ENCODE measurements at places on chromosomes 1 and 21.

DNA sequence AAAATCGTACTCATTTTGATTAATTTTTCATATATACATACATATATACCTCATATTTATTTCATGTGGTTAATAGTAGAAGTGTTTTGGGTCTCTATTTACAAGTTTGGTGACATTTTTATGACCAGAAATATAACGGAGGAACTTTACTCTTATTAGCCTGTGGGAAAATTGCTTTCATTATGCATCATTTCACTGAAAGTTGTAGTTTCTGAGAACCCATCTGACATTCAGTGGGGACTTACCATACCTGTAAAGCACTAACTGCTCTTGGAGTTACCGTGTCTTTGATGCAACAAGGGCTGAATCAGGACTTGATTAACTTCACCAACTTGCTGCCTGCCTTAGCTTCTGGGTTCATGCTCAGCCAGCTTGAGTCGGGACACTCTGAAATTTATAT, 49.9 kb upstream of the ITPKB start:
- no peak for DNase-seq

DNA sequence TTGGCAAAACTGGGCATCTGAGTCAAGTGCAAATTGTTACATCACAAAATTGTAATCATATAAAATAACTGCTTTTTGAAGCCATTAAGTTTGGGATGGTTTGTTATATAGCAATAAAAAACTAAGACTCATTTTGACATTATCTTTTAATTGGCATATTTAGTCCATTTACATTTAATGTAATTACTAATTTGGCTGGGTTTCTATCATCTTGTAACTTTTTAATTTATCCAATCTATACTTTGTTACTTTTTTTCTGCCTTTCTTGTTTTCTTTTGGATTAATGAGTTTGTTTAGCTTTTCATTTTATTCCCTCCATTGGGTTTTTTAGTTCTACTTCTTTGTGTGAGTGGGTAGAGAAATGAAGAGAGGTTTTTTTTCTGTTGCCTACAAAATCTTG, 76.3 kb downstream of the DRAM2 start:
- no peak for DNase-seq

DNA sequence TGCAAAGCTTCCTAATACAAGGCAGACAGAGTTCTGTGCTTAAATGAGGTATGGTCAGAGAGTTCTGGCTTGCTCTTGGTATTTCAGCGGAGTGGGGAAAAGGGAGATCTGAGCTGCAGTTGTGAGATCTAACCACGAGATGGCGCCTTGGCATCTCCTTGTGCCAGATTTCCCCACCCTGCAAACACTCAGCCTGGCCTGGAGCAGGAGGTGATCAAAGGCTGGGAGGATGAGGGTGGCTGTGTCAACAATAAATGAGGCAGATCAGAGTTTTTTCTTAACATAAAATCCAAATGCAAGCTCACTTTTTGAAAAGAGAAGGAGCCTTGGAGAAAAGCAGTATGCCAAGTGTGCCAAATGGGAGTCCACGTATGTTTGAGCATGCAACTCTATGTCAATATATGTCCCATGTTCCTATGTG, 4.1 kb upstream of the TFAP2E start:
- DNase-seq, result no peak

DNA sequence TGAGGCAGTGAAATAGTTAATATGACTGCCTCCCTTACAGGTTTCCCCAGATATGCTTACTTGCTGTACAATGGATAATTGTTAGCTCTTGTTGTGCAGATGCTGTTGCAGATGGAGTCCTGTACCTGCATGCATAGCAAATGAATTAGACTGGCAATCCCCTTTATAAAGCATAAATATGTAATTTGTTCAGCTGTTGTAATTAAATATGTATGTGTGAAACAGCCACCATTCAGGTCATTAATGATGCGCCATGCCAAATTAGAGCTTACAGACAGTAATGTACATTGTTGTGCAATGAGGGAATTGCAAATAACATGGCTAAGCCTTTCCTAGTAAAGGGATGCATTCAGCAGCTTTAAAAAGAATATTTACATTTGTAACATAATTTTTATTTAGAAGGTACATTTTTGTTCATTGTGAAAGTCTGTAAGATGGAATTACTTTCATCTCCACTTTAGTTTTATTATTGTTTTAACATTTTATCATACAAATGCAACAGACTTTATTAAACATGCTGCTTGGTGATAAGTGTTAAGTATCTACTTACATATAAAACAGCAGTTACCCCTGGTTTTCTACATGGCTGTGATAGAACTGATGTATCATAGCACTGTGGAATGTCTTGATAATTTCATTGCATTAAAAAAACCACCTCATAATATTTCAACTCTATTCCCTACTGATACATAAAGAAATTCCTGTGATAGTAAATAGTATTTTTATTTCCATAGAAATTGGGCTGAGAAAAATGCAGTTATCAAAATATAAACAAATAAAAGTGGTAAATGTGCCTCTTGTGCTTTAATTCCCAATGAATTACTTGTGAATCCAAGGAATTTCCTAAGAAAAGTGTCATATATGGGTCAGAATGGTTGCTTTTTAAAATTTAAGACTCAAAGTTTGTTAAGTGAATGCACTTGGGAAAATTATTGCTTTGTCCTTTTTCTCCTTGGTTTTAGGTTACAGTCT, 99.0 kb downstream of the NFIA start:
- DNase-seq, result no peak

DNA sequence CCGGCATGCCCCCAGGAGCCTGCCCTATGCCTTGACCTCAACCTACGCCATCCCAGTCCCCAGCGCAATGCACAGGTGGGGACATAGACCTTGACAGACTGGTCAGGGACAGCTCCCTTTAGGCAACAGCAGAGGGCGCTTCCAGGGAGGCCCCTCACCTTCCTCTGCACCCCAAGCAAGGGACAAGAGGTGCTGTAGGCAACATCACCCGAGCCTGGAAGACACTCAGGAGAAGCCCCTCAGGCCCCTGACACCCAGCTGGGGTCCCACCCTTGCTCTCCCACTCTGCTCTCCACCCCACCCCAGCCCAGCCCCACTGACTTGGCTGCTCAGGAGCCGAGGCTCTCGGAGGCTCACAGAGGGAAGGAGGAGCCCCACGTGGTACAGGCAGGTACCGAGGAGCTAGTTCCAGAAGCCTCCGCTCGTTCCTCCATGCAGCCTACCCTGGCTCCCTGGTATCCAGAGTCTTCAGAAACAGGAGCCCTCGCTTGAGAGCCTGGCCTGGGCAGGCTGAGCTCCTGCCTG, 2.4 kb upstream of the WNT3A start:
- no peak for DNase-seq

Measured in RWPE2 (cell line).